ENCODE measurements at places on chromosomes 11 and 22.

DNA sequence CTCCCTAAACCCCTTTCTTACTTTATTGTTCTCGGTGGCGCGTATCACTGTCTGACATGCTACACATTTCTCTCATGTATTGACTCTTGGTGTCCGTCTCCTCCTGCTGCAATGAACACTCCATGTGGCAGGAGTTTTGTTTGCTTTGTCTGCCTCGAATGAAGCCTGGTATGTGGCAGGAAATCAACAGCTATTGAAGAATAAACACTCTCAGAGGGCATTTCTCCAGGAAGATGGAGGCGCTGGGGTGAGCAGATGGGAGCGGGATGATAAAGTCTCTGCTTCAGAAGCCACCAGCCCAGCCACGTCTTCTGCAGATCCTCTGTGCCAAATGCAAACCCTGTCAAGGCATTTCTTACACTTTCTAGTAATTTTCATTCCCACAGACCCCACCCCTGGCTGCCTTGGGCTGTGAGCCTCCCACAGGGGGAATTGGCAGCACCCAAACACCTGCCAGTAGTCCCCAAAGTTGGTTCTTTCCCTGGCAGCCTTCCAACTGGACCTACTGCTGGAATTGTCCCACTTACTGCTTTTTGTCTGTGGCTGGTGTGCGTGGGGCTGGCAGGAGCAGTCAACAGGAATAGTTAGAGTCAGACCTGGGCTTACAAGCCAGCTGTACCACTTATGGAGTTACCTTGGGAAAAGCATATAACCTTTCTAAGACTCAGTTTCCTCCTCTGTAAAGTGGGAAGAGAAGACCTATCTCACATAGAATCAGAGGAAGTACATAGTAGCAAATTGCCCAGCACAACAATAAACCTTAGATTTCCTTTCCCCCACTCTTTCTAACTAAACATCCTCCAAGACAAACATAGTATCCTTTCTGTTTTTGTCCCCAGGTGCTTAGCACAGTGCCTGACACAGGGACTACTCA lies 13.3 kb upstream of the IL10RA start:
- no peak for DNase-seq

GRCh38 chr22:36753120-36753802 lies 22.7 kb downstream of the IFT27 start:
- no peak for DNase-seq

DNA sequence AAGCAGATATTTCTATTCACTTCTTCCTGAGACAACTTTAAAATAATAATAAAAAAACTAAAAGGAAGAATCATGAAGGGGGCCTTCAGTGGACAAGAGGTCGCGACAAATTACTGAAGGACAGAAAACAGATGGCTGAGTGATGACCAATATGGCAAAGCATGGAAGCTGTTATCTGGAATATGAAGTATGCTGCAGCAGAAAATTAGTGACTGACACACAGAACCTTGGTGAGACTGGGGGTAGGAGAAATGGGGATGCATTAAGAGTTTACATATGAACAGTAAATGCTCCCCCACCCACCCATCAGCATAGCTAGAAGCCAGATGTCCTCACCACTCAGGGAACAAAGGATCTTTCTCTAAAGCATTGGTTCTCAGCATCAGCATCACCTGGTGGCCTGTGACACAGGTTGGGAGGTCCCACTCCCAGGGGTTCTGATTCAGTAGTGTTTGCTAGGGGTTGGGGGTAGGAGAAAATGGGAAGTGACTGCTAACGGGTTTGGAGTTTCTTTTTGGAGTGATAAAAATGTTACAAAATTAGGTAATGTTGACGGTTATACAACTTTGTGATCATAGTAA lies 59.7 kb downstream of the NARS2 start:
- DNase-seq, result no peak

DNA sequence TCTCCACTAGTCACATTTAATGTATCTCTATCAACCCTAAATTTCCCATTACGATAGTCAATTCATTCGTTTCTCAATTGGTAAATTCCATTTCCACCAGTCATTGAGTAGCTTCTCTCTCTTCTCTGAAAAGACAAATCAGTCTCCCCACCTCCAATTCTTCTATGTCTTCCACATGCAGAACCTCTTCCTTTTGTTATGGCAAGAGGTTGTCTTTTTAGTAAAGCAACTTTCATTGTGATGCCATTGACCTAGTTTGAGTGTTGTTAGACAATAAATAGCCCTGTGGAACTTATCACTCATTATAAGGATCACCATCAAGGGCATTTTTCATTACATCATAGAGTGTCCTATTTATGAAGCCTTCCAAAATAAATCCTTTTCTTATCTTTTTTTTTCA lies 340.9 kb downstream of the LRRC4C start:
- no peak for DNase-seq

GRCh38 chr11:102464859-102465500 lies 12.4 kb upstream of the TMEM123 start:
- DNase-seq, result no peak

- no peak for DNase-seq
These were observed 879 bp upstream of the RNH1 start for GRCh38 chr11:507727-508515.

DNA sequence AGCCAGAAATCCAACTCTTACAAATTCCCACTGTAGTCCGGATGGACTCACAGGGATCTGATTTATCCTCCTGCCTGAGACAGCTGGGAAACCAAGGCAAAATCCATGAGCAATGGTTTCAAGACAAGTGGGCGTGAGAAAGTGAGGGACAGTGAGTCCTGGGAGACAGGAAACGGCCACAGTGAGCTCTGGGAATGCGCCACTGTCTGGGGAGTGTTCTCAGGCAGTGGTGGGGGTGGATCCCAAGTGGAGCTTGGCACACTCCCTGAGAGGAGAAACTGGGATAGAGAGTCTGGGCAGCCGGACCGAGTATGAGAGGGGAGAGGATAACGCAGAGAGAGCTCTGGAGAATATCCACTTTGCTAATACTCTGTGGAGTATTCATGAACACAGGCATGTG lies 9.8 kb downstream of the IL17REL start:
- DNase-seq, result no peak

DNA sequence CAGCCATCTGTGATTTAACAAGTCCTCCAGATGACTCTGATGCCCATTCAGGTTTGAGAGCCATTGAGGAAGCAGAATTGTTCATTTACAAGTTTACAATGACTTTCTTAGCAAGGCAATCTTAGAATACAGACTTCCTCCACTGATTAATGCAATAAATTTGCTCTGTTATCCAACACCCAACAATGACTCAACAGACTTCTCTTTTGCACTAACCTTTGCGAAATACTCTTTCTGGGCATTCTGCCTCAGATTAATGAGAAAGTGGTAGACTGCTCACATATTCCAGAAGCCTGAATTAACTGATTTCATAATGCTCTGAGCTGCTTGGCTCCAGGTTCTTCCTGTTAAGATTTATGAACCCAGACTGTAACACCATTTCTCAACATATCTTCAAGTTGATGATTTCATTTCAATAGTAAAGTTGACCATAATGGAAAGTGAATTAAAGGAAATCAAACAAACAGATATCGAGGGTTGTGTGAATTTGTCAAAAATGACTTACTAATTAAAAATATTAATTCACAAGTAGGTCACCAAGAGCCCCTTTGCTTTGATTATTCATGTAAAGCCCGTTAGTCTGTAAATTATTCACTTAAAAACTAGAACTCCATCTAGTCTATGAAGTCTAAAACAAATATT lies 70.5 kb upstream of the BLID start:
- no peak for DNase-seq
